ENCODE measurements at places on chromosomes 13 and 19. TPM values are rescaled to one million over a fixed set of nuclear protein-coding genes. Genes with fewer than 3 reads are reported as not detected.

DNA sequence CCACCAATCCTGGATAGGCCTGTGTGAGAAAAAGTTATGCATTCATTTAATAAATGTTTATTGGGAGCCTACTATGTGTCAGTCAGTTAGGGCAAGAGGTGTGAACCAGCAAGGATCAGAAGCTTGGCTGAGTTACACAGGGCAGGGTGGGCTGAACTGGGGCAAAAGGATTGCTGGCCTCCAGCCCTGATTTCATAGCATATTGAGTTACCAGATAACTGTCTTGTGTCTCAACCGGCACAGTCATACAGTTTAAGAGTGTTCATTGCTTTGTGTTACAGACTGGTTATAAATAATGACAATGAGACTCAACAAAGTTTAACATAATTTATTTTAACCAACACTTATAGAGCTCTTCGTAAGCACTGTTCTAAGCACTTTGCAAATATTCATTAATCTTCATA lies 253.8 kb downstream of the DLEU7 start:
- DNase-seq = no peak

DNA sequence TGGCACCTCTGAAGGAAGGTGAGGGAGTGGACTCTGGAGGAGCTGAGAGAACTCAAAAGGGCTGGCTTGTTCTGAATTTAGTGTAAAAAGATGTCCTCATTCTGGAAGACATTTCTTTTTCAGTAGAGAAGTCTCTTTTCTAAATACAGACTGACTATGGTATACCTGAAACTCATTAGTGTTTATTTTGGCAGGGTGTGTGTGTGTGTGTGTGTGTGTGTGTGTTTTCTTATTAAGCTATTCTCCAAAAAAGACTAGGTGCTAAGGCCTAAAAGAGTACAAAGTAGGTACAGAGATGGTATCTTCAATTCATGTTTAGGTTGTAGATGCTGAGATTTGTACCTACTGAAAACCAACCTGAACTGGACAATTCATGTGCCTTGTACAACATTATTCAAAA lies 196.4 kb downstream of the SPRY2 start:
- no peak for DNase-seq

Gene FPR2
- total RNA-seq = 0.73 TPM

DNA sequence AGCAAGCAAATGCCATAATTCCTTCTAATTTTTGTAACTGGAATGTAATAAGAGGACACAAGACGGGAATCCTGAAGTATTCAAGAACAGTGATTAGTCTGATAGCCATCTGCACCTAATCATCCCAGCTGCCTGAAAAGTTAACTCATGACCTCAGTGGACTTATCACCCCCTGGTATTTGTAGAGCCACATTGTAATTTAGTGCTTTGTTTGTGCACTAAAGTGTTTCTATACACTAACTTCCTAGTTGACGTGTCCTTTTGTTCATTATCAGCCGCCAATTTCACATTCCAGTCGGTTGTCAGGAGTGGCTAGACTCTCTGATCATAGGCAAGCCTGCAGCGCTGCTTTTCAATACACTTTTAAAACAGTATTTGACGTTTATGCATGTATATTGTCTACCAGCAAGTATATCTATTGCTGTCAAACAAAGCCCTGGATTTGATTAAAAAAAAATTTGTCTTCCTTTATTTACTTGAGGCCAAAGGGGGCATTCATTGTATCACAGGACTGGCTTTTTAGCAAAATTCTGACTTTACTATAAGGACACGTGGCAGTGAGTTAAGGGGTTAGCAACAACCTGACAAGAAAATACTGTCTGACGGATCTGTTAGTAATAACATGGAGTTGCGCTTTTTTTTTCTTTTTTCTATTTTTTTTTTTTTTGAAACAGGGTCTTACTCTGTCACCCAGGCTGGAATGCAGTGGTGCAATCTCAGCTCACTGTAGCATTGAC lies 10.4 kb upstream of the SOX21 start:
- no peak for DNase-seq

GRCh38 chr19:30817965-30818567 lies 445.9 kb downstream of the ZNF536 start:
- DNase-seq = no peak

GRCh38 chr13:19156013-19156825 lies 25.4 kb downstream of the TUBA3C start:
- DNase-seq = no peak
